ENCODE measurements at places on chromosomes 5 and 9. TPM values are rescaled to one million over a fixed set of nuclear protein-coding genes. Genes with fewer than 3 reads are reported as not detected.

Gene LCN15
- 0.77 TPM for total RNA-seq

Gene SLC45A2
- 0.85 TPM for total RNA-seq

Gene TBC1D13
- total RNA-seq = 26.6 TPM

Gene ALG2
- 38.3 TPM for total RNA-seq

Gene PLAC8L1
- not detected for total RNA-seq

Gene SELENOP
- 83.0 TPM for total RNA-seq

Gene CCDC192
- total RNA-seq = not detected

DNA sequence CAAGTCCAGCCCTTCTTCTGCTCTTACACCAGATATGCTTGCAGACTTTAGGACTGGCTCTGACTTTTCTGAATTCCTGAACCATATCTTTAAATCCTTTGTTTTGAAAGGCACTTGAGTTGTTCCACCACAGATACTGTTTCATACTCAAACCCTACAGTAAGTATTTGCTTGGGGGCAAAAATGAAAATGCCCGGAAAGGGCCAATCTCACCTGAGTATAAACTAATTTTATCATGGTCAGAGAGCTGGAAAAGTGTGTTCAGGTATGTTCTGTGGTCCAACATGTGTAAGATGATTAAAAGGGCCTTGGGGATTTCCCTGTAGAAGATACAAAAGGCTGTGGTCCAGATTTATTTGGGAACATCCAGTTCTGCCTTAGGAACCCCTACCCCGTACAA lies 225.2 kb downstream of the MAN2A1 start:
- no peak for DNase-seq

DNA sequence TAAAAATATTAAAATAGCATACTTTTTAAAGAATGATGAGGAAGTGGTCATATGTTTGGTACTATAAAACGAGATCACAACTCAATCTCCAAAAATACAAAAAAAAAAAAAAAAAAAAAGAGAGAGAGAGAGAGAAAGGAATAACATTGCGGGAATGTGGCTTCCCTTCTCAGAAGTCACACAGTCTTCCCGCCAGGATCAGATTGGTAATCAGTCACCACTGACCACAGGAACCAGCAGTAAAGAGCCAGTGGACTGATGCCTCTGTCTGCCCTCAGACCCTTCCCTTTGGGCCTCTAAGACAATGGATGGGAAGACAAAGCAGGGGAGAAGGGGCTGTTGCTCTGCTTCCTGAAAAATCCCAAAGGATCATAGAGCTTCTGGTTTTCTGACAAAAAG lies 104.9 kb downstream of the KLHL3 start:
- no peak for DNase-seq

GRCh38 chr9:120778758-120779157 lies 14.5 kb downstream of the FBXW2 start:
- DNase-seq = no peak

- no peak for DNase-seq
Observed at GRCh38 chr5:14870337-14871213, 1.0 kb downstream of the ANKH start.

- no peak for DNase-seq
Observed at GRCh38 chr5:131252824-131253171, 11.1 kb upstream of the CDC42SE2 start.

All from cardiac muscle cell (in vitro differentiated cells and primary cell).